ENCODE measurements at places on chromosomes 7 and 10.

DNA sequence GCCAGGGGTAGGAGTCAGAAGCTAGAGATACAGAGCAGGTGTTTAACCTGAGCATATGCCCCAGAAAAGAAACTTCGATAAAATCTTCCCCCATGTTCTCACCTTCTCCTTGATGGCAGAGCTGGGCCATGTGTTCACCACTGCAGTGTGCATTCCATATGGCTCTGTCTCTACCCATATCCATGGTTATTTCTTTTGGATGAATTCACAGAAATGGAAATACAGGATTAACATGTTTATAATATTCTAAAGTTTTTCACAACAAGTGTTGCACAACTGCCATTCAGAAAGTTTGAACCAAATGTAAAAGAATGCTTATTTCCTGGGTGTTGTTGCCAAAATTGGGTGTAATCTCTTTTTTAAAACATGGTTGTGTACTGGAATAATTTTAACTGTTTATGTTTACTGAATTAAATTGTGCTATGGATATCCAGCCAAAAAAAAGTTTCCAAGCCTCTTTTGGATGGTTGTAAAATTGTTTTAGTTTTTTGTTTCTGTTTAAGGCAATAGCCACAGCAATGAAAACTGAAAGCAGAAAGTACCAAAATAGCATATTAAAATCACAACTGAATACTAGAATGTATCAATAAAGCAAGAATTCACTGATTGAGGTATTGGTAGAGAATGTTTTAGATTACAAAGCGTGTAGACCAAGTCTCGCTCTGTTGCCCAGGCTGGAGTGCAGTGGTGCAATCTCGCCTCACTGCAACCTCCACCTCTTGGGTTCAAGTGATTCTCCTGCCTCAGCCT lies 19.9 kb upstream of the CCNY start:
- no peak for DNase-seq

DNA sequence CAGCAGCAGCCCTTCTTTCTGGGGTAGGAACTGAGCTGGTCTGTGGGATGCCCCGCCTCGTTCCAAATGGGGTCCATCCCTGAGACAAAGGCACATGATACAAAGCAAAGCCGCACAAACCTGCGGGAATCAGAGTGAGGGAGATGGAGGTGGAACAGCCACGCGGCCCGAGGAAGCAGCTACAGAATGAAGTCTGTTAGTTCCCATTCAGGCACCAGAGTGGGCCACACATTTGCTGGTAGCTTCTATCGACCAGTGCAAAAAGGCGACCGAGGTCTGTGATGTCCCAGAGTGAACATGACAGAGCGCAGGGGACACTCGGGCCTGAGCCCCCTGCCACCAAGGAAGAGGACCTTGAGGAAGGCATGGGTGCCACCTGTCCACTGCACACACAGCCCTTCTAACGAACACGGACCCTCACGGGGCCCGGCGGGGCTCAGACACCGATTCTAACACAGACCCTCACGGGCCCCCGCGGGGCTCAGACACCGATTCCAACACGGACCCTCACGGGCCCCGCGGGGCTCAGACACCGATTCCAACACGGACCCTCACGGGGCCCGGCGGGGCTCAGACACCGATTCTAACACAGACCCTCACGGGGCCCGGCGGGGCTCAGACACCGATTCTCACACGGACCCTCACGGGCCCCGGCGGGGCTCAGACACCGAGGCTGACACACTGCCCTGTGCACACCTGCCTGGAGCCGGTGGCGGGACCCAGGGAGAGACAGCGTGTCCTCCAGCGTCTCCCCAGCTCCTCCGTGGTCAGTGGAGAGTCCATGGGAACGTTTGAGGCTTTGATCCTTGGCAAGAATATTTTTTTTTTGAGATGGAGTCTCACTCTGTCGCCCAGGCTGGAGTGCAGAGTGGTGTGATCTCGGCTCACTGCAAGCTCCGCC lies 32.8 kb upstream of the FAM20C start:
- no peak for DNase-seq

DNA sequence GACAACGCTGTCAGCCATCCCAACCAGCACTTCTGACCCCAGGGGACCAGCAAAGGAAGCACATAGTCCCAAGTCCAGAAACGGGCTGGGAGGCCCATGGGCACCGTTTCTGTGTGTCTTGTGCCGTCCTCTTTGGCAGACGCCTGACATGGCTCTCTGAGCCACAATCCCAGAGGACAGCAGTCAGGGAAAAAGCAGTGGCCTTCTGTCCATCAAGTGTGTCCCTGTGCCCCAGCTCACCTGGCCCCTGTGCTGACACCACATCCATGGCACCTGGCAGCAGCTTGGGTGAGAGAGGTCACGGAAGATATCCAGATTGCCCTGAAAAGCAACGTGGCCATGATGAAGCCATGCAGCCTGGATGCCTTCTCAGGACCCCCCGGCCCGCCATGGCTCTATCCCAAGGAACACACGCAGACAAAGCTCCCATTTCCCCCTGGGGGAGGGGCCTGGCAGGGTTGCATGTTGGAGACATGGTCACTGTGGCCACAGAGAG lies 38.1 kb upstream of the ANTXRL start:
- no peak for DNase-seq

GRCh38 chr7:6252341-6252746 lies 20.1 kb downstream of the CYTH3 start:
- DNase-seq: no peak

DNA sequence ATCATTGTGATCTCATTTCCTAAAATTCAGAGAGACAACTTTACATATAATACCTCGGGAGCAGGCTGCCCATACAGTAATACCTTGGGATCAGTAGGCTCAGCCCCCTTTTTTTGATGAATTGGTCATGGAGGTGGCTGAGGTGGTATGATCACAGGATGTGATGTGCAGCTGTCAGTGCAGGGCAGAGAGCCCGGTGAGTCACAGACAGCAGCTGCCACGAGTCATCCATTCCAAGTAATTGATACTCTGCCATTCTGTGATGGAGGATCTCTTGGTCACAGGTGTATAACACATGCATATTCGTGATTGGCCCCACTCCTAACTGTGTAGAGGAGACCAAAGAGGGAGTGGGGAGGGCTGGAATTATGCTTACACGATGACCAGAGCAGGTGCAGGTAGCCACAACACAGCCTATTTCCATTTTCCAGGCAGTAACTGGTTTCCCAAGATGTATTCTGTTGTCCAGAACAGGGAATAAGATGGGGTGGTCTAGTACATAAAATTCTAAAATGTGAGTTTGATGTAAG lies 14.1 kb downstream of the NRCAM start:
- DNase-seq: no peak
